ENCODE measurements at places on chromosomes 3 and 15.
A peak's percentile ranks its signal among the peaks of the same experiment; 100 is the strongest.

- peaks cover 1% of the 10 kb centered on the region for H3K4me1 ChIP-seq
- H3K4me3 ChIP-seq, result no peak overlapping the region
- no peaks in the 10 kb centered on the region for H3K36me3 ChIP-seq
- DNase-seq, result no peak
- no peak overlapping the region for H3K27ac ChIP-seq
- no peaks in the 10 kb centered on the region for H3K27me3 ChIP-seq
Measured at GRCh38 chr3:177279118-177279815, 82.0 kb upstream of the TBL1XR1 start.

DNA sequence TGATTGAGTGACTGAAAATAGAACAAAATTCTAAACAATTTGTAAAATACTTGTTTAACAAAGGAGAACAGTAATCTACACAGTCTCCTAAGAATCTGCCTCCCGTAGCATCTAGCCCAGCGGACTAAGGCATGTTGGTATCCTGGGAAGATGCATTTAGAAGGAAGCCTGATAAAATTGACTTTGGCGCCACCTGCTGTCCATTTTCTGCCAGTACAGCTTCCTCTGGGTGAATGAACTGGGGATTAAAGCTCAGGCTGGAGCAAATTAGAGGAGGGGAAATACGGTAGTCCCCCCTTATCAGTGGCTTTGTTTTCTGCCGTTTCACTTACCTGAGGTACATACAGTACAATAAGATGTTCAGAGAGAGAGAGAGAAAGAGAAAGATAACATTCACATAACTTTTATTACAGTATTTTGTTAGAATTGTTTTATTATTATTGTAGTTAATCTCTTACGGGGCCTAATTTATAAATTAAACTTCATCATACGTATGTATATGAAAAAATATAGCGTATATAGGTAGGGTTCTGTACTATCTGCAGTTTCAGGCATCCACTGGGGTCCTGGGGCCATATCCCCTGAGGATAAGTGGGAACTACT lies 191.6 kb downstream of the GAP43 start:
- no peaks in the 10 kb centered on the region for H3K27me3 ChIP-seq
- H3K4me3 ChIP-seq, result no peak overlapping the region
- peak; percentile 35 for DNase-seq

DNA sequence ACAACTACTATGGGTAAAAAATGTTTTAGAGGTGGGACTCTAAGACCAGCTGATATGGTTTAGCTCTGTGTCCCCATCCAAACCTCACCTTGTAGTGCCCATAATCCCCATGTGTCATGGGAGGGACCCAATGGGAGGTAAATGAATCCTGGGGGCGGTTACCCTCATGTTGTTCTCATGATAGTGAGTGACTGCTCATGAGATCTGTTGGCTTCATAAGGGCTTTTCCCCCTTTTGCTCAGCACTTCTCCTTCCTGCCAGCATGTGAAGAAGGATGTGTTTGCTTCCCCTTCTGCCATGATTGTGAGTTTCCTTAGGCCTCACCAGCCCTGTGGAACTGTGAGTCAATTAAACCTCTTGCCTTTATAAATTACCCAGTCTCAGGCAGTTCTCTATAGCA lies 45.7 kb downstream of the FAM98B start:
- DNase-seq, result no peak
- H3K36me3 ChIP-seq, result peaks cover 90% of the 10 kb centered on the region
- no peak overlapping the region for H3K27ac ChIP-seq
- no peaks in the 10 kb centered on the region for H3K27me3 ChIP-seq

- no peak for DNase-seq
- H3K27ac ChIP-seq, result no peak overlapping the region
- H3K27me3 ChIP-seq, result no peaks in the 10 kb centered on the region
- no peaks in the 10 kb centered on the region for H3K36me3 ChIP-seq
Measured at GRCh38 chr3:27360113-27361078, 8.8 kb downstream of the NEK10 start.

DNA sequence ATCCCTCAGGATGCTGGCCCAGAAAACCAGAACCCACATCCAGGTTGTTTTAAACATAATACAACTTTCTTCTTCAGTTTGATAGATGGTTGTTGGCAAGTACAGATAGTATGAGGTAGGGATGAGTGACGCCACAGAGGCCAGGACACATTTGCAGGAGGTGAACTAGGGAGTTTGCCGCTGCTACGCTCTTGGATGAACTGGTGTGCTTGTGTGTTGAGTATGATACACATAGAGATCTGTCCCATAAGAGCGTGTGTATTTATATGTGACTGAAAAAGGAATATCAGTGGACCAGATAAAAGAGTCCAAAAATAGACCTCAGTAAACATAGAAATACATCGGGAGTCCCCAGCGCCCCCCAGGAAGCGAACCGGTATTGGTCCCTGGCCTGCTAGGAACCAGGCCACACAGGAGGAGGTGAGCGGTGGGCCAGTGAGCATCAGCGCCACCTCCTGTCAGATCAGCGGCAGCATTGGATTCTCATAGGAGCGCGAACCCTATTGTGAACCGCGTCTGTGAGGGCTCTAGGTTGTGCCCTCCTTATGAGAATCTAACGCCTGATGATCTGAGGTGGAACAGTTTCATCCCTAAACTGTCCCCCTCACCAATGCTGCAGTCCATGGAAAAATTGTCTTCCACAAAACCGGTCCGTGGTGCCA lies 98.1 kb downstream of the LRRK1 start:
- no peaks in the 10 kb centered on the region for H3K4me1 ChIP-seq
- H3K27ac ChIP-seq, result no peak overlapping the region
- no peaks in the 10 kb centered on the region for H3K36me3 ChIP-seq
- H3K4me3 ChIP-seq, result no peak overlapping the region
- no peaks in the 10 kb centered on the region for H3K27me3 ChIP-seq
- no peak for DNase-seq

DNA sequence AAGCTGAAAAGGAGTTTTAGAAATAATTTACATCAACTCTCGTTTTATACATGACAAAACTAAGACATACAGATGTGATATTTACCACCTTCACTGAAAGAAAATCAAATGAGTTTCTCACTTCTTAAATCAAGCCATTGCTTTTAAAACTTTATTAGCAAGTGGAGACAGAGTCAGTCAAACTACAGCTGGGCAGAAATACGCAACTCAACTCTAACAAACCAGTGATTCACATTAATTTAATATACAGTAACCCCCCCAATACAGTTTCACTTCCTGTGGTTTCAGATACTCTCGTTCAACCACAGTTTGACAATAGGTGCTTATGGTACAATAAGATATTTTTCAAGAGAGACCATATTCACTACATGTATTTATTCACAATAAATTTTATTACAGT lies 477.1 kb downstream of the MAGI1 start:
- H3K4me3 ChIP-seq, result no peak overlapping the region
- H3K36me3 ChIP-seq, result no peaks in the 10 kb centered on the region
- no peak for DNase-seq
- no peaks in the 10 kb centered on the region for H3K4me1 ChIP-seq
- H3K27ac ChIP-seq, result no peak overlapping the region

GRCh38 chr3:129336093-129336706 lies 57.5 kb downstream of the HMCES start:
- H3K36me3 ChIP-seq, result no peaks in the 10 kb centered on the region
- H3K4me1 ChIP-seq, result no peaks in the 10 kb centered on the region
- no peak overlapping the region for H3K27ac ChIP-seq

- H3K27ac ChIP-seq, result no peak overlapping the region
- H3K27me3 ChIP-seq, result no peaks in the 10 kb centered on the region
- no peaks in the 10 kb centered on the region for H3K36me3 ChIP-seq
Measured at GRCh38 chr3:85360742-85361387, 402.1 kb downstream of the CADM2 start.

- H3K27ac ChIP-seq, result no peak overlapping the region
- peaks cover 13% of the 10 kb centered on the region for H3K4me1 ChIP-seq
- no peaks in the 10 kb centered on the region for H3K36me3 ChIP-seq
- no peaks in the 10 kb centered on the region for H3K27me3 ChIP-seq
- no peak for DNase-seq
- peak overlapping the region; percentile 13 for H3K4me3 ChIP-seq
Measured at GRCh38 chr15:59300618-59301139, 72.0 kb downstream of the MYO1E start.

GRCh38 chr3:124625074-124625473 lies 105.2 kb upstream of the UMPS start:
- no peaks in the 10 kb centered on the region for H3K27me3 ChIP-seq
- H3K36me3 ChIP-seq, result no peaks in the 10 kb centered on the region
- peaks cover 11% of the 10 kb centered on the region for H3K4me1 ChIP-seq
- DNase-seq, result no peak
- H3K27ac ChIP-seq, result no peak overlapping the region

GRCh38 chr3:14620512-14620911 lies 31.1 kb upstream of the CCDC174 start:
- no peak for DNase-seq
- H3K36me3 ChIP-seq, result no peaks in the 10 kb centered on the region
- H3K4me3 ChIP-seq, result no peak overlapping the region
- H3K27me3 ChIP-seq, result no peaks in the 10 kb centered on the region
- no peaks in the 10 kb centered on the region for H3K4me1 ChIP-seq

DNA sequence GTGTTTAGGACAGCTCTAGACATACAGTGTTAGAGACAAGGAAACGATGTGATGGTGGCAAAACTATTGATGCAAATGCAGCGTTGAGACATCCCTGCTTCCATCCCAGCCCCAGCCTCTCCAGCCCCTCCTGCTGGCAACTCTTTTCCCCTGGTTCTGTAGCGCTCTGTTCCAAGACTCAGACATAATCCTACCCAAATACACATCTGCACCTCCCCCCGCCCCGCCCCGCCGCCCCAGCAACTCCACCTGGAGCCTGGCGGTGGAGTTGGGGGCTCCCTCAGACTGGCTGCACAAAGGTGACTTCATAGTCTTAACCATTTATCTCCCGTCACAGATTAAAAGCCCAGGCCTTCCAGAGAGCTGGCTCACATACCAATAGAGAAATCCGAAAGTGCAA lies 7.2 kb upstream of the SEC22A start:
- H3K4me1 ChIP-seq, result no peaks in the 10 kb centered on the region
- H3K27ac ChIP-seq, result no peak overlapping the region
- H3K36me3 ChIP-seq, result no peaks in the 10 kb centered on the region
- DNase-seq, result no peak
- H3K27me3 ChIP-seq, result no peaks in the 10 kb centered on the region

- H3K36me3 ChIP-seq, result no peaks in the 10 kb centered on the region
- H3K27ac ChIP-seq, result no peak overlapping the region
- no peak for DNase-seq
- H3K27me3 ChIP-seq, result no peaks in the 10 kb centered on the region
- no peak overlapping the region for H3K4me3 ChIP-seq
Measured at GRCh38 chr3:130661140-130661891, 85.3 kb downstream of the PIK3R4 start.

DNA sequence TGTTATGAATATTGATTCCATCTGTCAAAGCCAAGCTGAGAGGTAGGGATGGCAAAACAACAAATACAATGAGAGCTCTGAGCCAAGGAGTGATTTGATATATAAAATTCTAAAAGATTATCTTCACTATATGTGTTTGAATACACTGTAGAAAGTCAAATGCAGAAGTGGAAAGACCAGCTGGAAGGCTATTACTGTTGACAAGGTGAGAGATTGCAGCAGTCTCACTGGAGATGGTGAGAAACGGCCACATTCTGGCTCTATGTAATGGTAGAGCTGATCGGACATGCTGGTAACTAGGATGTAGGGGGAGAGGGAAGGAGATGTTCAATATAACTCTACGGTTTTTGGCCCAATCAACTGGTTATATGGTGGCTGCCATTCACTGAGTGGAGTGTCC lies 434.2 kb upstream of the SUCLG2 start:
- H3K27me3 ChIP-seq, result no peaks in the 10 kb centered on the region
- H3K4me3 ChIP-seq, result no peak overlapping the region
- no peak for DNase-seq

DNA sequence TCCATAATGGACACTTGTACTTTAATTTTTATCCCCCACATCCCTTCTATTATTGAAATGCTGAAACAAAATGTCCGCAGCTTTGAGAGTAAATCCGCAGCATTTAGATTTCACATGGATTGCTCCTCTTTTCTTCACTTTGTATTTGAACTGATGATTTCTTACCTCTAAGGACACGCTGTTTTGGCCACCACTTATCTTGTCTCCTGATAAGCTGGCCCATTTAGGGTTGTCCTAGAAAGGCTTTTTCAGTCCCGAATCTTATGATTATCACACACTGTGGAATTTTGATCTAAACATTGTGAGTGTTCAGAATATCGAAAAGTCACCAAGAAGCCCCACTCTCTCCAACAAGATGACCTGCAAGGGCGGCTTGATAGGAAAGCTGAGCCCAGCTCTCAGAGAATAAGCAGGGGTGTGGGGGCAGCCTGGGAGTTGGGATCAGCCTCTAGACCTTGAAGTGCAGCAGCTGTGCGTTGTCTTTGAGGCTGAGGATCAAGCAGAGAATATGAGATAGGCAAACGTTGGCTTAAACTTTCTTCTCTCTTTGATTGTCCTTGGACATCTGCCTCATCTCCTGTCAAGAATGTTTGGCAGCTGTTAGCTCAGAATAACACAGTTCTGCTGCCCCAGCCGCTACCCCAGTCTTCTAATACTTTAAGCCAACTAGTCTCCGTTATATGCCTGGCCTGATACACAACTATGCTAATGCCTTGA lies 399.7 kb upstream of the NR2F2 start:
- no peaks in the 10 kb centered on the region for H3K36me3 ChIP-seq
- no peak for DNase-seq
- no peak overlapping the region for H3K4me3 ChIP-seq
- H3K4me1 ChIP-seq, result no peaks in the 10 kb centered on the region
- H3K27me3 ChIP-seq, result no peaks in the 10 kb centered on the region
- no peak overlapping the region for H3K27ac ChIP-seq

DNA sequence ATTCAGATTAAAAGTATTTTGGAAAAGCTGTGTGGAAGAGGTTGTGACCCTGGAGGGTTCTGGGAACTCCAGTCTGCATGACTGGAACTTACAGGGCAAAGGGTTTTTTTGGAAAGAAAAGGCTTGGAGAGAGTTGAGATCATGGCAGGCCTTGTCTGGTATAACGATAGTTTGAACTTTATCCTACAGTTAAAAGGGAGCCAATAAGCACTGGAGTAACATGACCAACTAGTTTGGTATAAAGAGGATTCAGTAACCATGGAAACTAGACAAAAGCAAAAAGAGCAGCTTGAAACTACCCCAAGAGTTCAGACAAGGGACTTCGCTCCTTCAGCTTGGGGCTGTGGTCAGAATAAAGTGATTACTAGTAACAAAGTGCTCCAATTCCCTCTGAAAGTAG lies 151.2 kb upstream of the TMCO5A start:
- DNase-seq, result no peak
- no peaks in the 10 kb centered on the region for H3K36me3 ChIP-seq
- H3K4me3 ChIP-seq, result no peak overlapping the region
- no peaks in the 10 kb centered on the region for H3K27me3 ChIP-seq
- no peaks in the 10 kb centered on the region for H3K4me1 ChIP-seq

- no peaks in the 10 kb centered on the region for H3K4me1 ChIP-seq
- no peaks in the 10 kb centered on the region for H3K36me3 ChIP-seq
- H3K27me3 ChIP-seq, result no peaks in the 10 kb centered on the region
- no peak for DNase-seq
- H3K27ac ChIP-seq, result no peak overlapping the region
Measured at GRCh38 chr3:105611304-105612192, 244.8 kb downstream of the ALCAM start.

GRCh38 chr3:23831517-23832394 lies 26.0 kb downstream of the UBE2E1 start:
- no peak overlapping the region for H3K4me3 ChIP-seq
- DNase-seq, result no peak
- H3K27me3 ChIP-seq, result no peaks in the 10 kb centered on the region

GRCh38 chr3:161599697-161600096 lies 103.1 kb downstream of the OTOL1 start:
- H3K4me1 ChIP-seq, result no peaks in the 10 kb centered on the region
- no peaks in the 10 kb centered on the region for H3K36me3 ChIP-seq
- H3K27ac ChIP-seq, result no peak overlapping the region
- H3K27me3 ChIP-seq, result no peaks in the 10 kb centered on the region

- H3K4me1 ChIP-seq, result no peaks in the 10 kb centered on the region
- H3K27me3 ChIP-seq, result no peaks in the 10 kb centered on the region
- no peaks in the 10 kb centered on the region for H3K36me3 ChIP-seq
- no peak overlapping the region for H3K4me3 ChIP-seq
- no peak overlapping the region for H3K27ac ChIP-seq
Measured at GRCh38 chr3:88408935-88409334, 259.2 kb downstream of the C3orf38 start.

Data from effector memory CD4-positive, alpha-beta T cell (primary cell).